SHP77 treated with DMSO at 0.1 percent for 48 hours (cell line): ENCODE measurements at places on chromosomes 4 and X.

GRCh38 chrX:38652934-38653442 lies 91.6 kb downstream of the TSPAN7 start:
- DNase-seq: no peak

DNA sequence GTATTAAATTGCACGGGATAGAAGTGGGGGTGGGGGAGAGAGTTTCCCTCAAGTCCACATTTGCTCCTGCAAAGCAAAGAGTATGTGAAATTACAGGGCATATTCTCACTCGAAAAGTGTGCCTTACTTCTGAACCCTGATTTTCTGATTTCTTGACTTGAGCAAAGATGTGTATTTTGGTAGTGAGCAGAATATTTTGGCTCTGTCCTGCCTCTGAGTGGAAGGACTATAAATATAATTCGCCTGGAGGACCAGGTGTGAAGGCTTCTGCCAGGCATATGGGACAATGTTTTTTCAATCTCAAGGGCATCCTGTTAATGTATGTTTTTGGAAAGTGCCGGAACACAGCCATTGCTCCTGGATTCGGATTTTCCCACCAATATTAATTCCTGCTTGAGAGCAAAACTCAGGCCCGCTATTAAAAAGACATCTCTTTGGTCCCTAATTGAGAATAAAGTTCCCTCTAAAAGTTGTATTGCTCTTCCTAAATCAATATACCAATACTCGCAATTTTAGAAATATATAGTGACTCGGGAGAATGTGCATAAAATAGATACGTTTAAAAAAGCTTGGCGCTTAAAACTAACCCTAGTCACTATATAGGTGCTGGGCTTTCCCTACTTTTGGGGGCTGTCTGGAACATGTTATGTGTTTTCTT lies 15.3 kb upstream of the PITX2 start:
- DNase-seq: no peak

- no peak for DNase-seq
Observed at GRCh38 chr4:173231916-173232315, 63.3 kb downstream of the GALNT7 start.

DNA sequence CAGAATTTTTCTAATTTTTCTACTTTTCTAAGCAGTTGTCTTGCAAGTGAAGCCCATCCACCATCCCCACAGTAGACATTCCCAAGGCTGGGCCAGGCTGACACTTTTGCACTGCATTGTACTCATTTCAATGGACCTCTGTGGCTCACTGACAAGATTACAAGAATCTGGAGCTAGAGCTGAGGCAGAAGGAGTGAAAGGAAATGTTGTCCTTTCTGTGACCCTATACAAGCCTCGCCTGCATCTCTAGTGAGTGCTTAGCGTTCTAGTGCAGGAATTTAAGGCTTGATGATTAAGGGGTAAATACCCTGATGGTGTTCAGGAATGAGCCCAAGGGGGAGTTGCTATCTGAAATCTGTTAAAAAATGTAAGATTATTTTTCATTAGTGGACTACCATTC lies 6.3 kb downstream of the MAGED1 start:
- no peak for DNase-seq

DNA sequence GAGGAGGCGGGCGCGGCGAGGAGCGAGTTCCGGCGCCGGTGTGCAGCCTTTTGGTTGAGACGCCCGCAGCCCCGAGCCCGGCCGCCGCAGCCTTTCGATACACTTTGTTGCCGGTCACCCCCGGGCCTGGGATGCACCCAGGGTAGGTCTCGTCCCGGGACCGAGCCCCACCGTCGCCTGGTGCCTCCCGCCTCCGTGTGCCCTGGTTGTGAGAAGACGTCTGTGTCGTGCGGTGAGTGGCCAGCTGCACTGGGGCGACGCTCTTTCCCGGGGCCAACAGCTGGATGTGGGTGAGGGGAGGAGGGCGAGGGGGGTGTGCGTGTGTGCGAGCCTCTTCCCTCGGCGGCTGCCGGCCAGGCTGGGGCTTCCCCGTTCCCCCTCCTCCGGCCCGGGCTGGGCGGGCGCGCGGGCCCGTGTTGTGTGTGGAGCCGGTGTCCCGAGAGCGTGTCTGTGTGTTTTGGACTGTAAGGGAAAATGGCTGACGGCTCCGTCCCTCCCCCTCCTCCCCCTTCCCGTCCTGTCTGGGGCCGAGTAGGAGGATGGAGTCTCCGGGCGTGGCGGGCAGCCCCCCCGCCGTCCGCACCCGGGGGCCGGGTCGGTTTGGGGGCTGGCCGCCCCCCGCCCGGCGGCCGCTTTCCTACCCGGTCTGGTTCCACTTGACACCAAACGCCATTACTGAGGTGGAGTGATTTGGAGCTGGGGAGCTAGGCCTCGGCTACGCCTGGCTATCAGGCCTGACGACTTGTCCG lies 807 bp downstream of the USP9X start:
- DNase-seq: no peak

DNA sequence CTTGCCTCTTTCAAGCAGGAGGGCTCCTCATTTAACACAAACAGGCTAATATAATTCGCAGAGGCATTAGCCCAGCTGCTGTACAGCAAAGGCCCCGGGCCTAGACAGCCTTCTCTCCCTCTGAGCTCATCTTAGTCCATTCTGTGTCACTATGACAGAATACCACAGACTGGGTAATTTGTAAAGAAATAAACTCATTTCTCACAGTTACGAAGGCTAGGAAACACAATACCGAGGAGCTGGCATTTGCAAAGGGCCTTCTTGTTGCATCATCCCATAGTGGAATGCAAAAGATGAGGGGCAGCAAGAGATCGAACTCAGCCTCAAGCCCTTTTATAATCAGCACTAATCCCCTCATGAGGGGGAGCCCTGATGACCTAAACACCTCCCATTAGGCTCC lies 48.5 kb downstream of the TSPAN5 start:
- no peak for DNase-seq

DNA sequence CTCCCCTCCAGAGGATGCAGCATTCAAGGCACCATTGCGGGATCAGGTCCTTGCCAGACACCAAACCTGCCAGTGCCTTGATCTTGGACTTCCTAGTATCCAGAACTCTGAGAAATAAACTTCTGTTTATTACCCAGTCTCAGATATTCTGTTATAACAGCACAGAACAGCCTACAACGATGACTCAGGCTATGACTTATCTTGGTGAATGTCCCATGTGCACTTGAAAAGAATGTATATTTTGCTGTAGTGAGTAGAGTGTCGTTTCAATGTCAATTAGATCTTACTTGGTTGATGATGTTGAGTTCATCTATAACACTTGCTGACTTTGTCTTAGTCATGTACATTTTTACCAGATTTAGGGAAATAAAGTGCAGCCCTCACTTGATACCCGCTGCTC lies 34.5 kb upstream of the PGRMC1 start:
- no peak for DNase-seq

DNA sequence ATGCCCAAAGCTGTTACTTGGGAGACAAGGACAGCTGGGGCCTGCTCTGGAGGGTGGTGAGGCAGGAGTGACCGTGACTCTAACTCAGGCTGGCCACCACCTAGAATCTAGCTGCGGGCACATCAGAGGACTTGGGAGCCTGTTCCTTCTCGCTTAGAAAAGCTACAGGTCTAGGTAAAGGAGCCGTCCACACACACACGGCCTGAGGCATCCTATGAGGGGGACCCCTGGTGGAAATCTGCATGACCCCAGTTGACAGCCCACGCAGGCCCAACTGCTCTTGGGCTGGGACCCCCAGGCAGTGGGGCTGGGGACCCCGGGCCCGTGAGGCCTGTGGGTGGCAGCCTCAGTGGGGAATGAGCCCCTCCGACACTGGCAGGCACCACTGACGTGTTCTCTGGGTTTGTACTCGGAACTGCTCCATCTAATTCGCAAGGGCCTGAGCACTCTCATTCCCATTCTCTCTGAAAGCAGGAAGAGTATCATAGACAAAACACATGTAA lies 75.6 kb downstream of the ACOX3 start:
- DNase-seq: no peak

DNA sequence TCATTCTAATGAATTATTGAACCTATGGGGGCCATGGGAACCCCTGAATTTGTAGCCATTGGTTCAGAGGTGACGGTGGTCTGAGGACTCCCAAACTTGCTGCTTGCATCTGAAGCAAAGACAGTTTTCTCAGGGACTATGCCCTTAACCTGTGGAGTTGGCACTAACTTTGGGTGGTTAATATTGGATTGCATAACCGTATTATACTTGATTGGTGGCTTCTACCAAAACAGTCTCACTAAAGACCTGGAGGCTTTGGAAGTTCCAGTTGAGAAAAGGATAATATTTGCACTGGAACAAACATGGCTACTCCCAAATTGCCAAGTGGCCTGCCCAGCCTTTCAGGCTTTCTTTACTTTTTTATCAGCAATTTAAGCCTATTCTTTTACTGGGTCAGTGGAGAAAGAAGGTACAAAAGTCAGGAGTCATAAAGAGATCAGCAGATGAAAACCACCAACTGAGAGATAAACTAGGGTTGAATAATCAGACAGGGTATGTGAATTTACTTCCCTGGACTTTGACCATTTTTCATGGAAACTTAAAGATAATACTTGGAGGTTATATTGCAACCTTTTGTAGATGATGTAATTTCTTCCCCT lies 7.9 kb upstream of the KLHL8 start:
- DNase-seq: no peak

DNA sequence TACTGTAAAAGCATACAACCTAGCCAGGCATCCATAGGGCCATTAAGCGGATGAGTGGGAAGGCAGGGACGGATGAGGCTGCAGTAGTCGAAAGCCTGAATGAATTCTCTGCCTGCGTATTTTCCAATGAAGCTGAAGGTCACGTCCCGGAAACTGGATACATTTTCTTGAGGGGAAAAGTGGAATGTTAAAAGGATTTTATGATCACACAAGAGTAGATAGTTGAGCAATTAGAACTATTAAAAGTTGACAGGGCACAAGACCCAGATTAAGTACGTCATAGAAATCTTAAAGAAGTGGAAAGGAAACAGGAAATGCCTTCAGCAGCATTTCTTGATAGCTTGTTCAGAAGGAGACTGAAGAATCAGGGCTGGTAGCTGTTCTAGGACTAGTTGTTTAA lies 98.3 kb upstream of the CXXC4 start:
- DNase-seq: no peak

GRCh38 chr4:82360298-82361177 lies 13.3 kb downstream of the HNRNPD start:
- no peak for DNase-seq

GRCh38 chr4:9999956-10000561 lies 21.2 kb downstream of the SLC2A9 start:
- DNase-seq: no peak

- no peak for DNase-seq
Observed at GRCh38 chr4:152850377-152850776, 70.6 kb downstream of the ARFIP1 start.

DNA sequence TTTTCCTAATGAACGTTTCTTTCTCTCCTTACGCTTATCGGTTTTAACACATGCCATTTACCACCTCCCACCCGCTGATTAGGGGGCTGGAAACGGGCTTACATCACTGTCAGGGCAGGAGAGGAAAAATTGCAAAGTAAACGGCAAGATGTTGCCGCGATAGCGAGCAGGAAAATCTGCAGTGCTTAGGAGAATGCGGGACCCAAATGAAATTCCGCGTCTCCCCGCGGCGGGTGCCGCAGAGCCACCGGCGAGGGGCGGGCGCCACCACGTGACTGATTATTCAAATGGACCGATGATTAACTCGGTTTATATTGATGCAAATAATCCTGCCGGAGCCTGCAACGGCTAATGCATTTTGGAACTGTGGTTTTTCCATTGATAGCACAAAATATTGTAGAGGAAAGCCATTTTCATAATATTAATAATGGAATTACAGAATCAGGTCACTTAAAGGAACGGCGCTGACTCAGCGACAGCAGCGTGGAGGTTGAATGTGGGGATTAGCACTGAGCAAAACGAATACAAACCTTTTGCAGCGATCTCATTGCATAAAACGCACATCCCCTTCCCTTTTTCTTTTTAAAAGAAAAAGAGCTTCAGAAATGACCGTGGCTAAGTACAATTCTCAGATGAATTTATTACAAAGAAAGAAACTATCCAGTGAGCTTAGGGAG lies 224.2 kb downstream of the STIM2 start:
- DNase-seq: no peak

DNA sequence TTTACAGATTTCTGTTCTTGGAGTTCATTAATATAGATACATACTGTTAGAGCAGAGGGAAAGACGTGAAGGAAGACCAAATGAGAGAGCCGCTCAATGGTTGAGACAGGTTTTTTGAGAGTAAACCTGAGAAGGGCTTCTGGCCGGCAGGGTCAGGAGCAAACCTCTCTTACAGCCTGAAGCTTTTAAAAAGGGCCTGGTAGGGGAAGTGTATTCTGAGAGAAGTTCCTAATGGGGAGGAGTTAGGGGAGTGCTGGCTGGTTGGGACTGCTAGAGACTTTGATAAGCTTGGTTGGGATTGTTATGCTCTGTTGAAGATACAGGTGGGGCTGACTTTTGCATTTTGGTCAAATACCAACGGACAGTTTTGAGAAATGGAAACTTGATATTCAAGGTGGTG lies 186.8 kb upstream of the PABPC4L start:
- DNase-seq: no peak

- DNase-seq: peak; percentile 0
Observed at GRCh38 chrX:87299563-87300160, 217.9 kb upstream of the KLHL4 start.

DNA sequence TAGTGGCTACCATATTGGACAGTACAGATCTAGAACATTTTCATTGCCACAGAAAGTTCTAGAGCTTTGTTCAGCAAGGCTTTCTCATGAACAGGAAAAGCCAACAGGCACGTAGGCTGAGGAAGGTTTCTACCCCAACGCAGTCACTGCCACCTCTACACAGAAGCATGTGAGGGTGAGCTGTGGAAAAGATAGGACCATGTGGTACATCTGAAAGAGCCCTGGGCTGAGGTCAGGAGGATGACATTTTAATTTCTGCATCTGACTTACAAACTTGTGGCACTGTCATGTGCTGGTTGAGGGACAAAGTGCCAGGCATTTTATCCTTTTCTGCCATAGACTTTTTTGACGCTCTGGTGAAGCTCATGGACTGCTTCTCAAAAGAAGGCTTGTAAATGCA lies 454.2 kb downstream of the BCOR start:
- no peak for DNase-seq

DNA sequence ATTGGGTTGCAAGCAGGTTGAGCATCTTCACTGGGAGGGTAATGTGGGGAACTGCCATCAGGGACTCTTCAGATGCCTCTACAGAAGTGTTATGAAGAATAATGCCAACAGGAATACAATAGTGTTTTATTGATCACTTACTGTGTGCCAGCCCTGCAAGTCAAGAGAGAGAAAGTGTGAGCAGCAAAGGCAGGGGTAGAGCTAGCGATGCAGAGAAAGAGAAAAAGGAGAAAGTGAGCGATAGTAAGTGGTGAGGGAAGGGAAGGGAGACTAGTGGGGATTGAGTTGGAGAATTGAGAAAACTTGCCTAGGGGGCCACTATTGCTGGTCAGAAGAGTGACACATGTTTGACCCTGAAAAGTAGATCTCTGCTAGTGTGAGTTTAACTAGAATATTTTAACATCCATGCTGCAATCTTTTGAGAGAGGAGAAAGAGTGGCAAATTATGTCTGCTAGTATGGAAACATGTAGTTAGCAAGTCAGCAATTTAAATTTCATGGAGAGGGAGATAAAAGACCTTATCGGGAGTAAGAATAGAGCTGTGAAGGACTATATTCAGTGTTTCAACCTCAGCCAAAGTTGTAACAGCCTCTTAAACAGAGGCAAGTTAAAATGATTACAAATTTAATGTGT lies 12.2 kb downstream of the AFF1 start:
- no peak for DNase-seq

- DNase-seq: no peak
Observed at GRCh38 chrX:41350150-41350975, 16.4 kb downstream of the DDX3X start.

GRCh38 chr4:40745285-40745984 lies 4.3 kb upstream of the NSUN7 start:
- DNase-seq: no peak
